ENCODE measurements at places on chromosomes 3 and 15. TPM values are rescaled to one million over a fixed set of nuclear protein-coding genes. Genes with fewer than 3 reads are reported as not detected.

Gene CELSR3
- total RNA-seq, result 10.3 TPM

Gene NANOGP8
- total RNA-seq, result 0.61 TPM

Gene XCR1
- not detected for total RNA-seq

DNA sequence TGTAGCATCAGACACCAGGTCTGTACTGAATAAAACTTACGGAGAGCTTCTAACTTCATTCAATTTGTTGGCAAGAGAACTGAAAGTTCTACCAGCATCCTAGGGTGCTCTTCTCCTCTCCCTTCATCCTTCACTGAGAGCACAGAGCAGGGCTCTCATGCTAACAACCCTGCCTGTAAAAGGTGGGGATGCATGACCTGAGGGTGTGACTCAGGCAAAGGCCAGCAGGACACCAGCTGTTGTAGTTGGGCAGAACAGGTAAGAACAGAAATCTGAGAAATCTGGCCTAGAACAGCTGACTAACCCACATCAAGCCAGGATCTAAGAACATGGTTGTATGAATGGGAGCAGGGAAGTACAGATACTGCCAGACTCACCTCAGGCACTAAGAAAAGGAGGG lies 64.2 kb downstream of the MYLK start:
- H3K4me3 ChIP-seq, result no peak overlapping the region
- DNase-seq, result no peak
- H3K27me3 ChIP-seq, result no peaks in the 10 kb centered on the region

DNA sequence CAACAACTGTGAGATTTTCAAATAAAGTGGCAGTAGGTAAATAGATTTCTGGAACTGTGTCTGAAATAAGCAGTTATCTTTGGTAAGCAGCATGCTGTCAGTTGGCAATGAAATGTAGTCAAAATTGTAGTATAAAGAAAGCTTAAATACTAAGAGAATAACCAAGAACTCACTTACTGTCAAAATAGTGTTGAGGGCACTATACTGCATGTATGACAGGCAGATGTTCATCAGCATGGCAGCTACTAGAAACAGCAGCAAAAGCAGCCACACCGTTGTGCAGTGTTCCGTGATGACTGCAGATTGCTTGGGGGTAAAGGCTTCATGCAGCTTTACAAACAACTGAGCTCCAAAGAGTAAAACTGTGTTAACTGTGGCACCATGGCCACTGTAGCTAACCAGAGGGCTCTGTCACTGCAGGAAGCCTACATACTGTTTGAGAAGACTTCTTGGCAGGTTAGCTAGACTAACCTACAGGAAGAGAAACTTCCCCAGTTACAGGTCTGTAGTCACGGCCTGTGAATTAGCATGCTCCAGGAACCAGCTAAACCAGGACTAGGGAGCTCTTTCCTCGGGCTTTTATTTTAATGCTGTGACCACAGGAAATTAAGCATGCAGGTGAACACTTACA lies 459.7 kb downstream of the TBL1XR1 start:
- DNase-seq, result no peak
- no peaks in the 10 kb centered on the region for H3K36me3 ChIP-seq
- H3K27ac ChIP-seq, result no peak overlapping the region
- no peaks in the 10 kb centered on the region for H3K4me1 ChIP-seq
- H3K4me3 ChIP-seq, result no peak overlapping the region

- peaks cover 4% of the 10 kb centered on the region for H3K4me1 ChIP-seq
- H3K4me3 ChIP-seq, result no peak overlapping the region
- no peak for DNase-seq
- no peaks in the 10 kb centered on the region for H3K27me3 ChIP-seq
Measured at GRCh38 chr3:10281951-10282350, 10.8 kb downstream of the GHRL start.

- no peak overlapping the region for H3K4me3 ChIP-seq
- no peaks in the 10 kb centered on the region for H3K27me3 ChIP-seq
- no peak for DNase-seq
- H3K36me3 ChIP-seq, result no peaks in the 10 kb centered on the region
- H3K4me1 ChIP-seq, result no peaks in the 10 kb centered on the region
Measured at GRCh38 chr3:160778480-160778879, 22.4 kb downstream of the PPM1L start.

DNA sequence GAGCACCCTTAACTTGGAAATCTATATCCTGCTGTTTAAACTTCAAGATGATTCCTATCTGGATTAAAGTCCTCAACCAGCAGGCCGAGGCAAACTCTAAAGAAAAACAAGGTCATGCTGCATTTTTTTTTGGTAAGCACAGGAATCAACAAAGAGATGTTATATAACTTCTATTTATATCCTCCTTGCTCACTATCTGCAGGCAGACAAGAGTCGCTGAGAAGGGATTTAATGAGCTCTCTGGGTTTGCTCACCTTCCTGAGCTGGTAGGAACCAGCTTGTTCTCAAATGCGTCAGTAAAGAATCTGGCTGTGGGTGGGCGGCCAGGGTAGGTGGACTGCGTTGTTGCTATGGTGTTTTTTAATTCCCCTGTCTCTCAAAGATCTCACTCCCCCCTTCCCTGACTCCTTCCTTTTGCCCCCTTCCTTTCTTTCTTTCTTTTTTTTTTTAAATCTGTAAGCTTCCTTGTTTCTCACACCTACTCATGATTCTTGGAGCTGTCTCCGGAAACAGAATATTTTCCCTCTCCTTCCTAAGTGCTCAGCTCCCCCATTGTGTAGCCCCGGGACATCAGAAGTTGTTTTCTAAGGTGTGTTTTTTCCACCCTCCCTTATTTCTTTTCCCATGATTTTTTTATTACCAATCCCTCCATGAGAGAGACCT lies 228.8 kb upstream of the BHLHE40 start:
- H3K27me3 ChIP-seq, result no peaks in the 10 kb centered on the region
- H3K4me3 ChIP-seq, result no peak overlapping the region
- H3K4me1 ChIP-seq, result peaks cover 7% of the 10 kb centered on the region
- no peak for DNase-seq

GRCh38 chr3:88141458-88142083 lies 8.2 kb upstream of the C3orf38 start:
- no peak for DNase-seq
- H3K27ac ChIP-seq, result no peak overlapping the region
- H3K27me3 ChIP-seq, result no peaks in the 10 kb centered on the region
- no peaks in the 10 kb centered on the region for H3K4me1 ChIP-seq
- H3K4me3 ChIP-seq, result no peak overlapping the region
- H3K36me3 ChIP-seq, result no peaks in the 10 kb centered on the region

- no peaks in the 10 kb centered on the region for H3K27me3 ChIP-seq
- H3K4me3 ChIP-seq, result no peak overlapping the region
- H3K27ac ChIP-seq, result no peak overlapping the region
Measured at GRCh38 chr15:50996641-50997040, 88.2 kb downstream of the AP4E1 start.

DNA sequence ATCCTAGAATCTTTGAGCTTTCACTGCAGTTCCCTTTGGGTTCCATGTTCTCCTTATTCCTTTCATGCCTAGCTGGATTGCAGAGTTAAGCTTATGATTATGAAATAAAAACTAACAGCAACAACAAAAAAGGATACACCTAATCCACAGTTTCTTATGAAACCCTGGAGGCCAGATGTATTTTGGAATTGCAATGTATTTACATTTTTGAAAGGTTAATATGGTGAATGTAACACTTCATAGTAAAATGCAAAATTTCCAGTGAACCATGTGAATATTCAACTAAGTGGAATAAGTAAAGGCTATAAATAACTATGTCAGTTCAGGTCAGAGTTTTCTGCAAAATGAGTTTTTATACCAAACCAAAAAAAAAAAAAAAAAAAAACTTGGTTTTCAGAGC lies 65.8 kb upstream of the FLNB start:
- no peak overlapping the region for H3K27ac ChIP-seq
- H3K4me1 ChIP-seq, result peaks cover 7% of the 10 kb centered on the region
- H3K4me3 ChIP-seq, result no peak overlapping the region
- H3K36me3 ChIP-seq, result no peaks in the 10 kb centered on the region

DNA sequence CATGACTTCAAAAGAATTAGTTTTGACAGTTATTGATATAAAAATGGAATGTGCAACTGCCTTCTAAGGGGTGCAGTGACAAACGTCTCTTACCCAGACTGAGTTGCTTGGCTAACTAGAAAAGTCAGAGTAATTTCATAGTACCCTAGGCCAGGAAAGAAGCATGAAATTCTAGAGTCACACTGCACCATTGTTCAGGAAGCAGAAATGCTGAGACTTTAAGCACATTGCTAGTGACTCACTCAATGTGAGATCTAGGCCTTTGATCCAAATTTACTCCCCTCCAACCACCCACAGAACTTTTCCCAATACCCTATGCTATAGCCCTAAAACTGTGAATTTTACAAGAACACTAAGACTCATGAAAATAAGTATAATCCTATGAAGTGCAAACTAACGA lies 110.8 kb downstream of the DUT start:
- H3K27me3 ChIP-seq, result no peaks in the 10 kb centered on the region
- H3K27ac ChIP-seq, result no peak overlapping the region
- H3K36me3 ChIP-seq, result peaks cover 3% of the 10 kb centered on the region
- no peak overlapping the region for H3K4me3 ChIP-seq
- H3K4me1 ChIP-seq, result no peaks in the 10 kb centered on the region

GRCh38 chr15:74275957-74276356 lies 39.8 kb downstream of the CCDC33 start:
- H3K4me3 ChIP-seq, result no peak overlapping the region
- H3K4me1 ChIP-seq, result no peaks in the 10 kb centered on the region
- peaks cover 3% of the 10 kb centered on the region for H3K27me3 ChIP-seq
- no peak for DNase-seq
- H3K36me3 ChIP-seq, result no peaks in the 10 kb centered on the region

- H3K4me1 ChIP-seq, result peaks cover 2% of the 10 kb centered on the region
- no peak for DNase-seq
- H3K36me3 ChIP-seq, result no peaks in the 10 kb centered on the region
- H3K27ac ChIP-seq, result no peak overlapping the region
- H3K27me3 ChIP-seq, result no peaks in the 10 kb centered on the region
Measured at GRCh38 chr15:57643826-57644225, 52.1 kb downstream of the MYZAP start.

- no peak for DNase-seq
- H3K36me3 ChIP-seq, result peaks cover 3% of the 10 kb centered on the region
- no peaks in the 10 kb centered on the region for H3K4me1 ChIP-seq
- no peak overlapping the region for H3K27ac ChIP-seq
- H3K27me3 ChIP-seq, result no peaks in the 10 kb centered on the region
Measured at GRCh38 chr3:123941121-123941520, 19.9 kb downstream of the CCDC14 start.
